Left ventricle myocardium inferior (tissue), 1 donor: ENCODE measurements at places on chromosomes 12 and 14. TPM values are rescaled to one million over a fixed set of nuclear protein-coding genes. Genes with fewer than 3 reads are reported as not detected.

The GOLGA5 gene
- 20.3 TPM for total RNA-seq

DNA sequence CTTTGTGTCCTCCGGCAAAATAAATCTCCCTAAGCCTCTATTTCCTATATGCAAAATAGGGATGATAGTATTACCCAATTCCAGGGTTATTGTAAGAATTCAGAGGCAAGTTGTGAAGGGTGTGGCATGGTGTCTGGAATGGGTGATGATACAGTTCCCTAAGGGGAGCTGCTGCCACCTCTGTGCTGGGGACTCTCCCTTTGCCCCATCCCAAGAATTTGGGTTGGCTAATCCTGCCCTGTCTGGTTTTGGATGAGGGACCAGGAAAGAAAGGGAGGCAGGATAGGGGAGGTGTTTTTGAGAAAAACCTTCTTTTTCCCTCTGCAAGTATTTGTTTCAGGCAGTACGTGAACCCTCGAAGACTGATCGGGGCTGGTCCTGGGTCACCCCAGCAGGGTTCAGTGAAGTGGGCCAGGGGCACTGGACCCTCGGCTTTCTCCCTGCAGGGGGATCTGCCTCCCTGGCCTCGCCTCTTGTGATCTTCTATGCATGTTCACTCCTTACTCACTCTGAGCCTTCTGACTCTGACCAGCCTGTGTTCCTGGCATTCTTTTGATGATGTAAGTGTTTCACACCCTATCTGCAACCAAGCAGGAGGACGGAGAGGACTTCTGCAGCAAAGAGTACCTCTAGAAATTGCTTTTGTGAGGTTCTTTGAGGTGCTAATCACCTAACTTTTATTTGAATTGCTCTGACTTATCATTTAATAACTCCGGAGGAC lies 60.8 kb downstream of the RASSF3 start:
- no peak for DNase-seq

- no peak for DNase-seq
Measured at GRCh38 chr14:36227344-36227743, 50.8 kb upstream of the PTCSC3 start.

DNA sequence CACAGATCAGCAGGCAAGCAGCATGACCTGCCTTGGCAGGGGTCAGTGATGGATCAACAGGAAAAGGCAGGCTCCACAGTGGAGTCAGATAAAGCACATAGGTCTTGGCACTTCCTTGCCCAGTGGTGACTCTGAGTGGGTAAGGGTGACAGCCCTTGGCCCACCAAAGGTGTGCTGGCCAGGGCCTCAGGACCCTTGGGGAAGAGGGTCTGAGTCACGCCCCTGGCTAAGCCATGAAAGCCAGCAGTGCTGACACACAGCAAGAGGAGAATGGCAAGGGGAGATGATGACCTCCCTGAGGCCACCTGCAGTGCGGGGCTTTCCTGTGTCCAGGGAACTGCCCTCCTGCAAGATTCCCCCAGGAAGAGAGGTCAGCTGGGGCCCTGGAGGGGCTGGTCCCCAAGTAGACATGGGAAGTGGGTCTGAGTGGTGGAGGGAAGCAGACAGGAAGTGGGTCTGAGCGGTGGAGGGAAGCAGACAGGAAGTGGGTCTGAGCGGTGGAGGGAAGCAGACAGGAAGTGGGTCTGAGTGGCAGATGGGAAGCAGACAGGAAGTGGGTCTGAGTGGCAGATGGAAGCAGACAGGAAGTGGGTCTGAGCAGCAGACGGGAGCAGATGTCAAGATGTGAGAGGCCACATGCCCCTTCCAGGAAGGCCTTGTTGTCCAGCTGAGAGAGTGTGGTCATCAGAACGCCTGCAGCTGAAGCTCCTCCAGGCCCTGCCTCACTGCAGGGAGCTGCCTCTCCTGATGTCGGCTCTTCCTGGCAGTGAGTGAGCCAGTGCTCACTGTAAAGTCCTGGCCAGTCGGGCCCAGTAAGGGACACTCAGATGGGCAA lies 34.8 kb downstream of the DIO3 start:
- peak; percentile 8 for DNase-seq

GRCh38 chr12:129662234-129662633 lies 241.6 kb downstream of the TMEM132D start:
- no peak for DNase-seq

GRCh38 chr14:100599981-100600380 lies 12.8 kb upstream of the BEGAIN start:
- DNase-seq = no peak
